ENCODE measurements at places on chromosomes 11 and 22.

GRCh38 chr11:122154227-122154626, 38.2 kb upstream of the BLID start:
- DNase-seq, result no peak

DNA sequence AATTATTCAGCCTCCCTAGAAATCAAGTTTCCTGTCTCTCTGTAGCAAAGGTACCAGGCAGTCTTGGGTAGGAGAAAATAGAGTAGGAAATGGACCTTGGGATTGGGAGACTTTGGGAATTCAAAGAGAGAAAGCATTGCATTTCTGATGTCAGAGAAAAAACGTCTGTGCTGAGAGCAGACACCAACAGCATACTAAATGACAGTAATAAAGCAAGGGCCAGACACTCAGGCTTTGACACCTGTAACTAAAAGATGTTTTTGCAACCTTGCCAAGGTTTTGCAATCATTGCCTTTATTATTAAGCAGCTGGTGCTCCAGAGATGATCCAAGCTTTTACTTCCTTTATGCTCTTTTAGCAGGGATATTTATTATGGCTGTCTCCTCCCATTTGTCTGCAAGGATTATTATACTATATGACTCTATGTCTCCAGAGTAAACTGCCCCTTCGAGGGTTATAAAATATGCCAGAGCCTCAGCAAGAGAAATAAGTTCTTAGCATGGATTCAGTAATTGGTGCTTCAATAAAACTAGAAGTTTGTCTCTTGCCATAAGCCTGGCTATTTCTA, 85.2 kb upstream of the GRAMD1B start:
- DNase-seq, result no peak

GRCh38 chr22:35879351-35879750, 149.3 kb downstream of the RBFOX2 start:
- DNase-seq, result no peak

DNA sequence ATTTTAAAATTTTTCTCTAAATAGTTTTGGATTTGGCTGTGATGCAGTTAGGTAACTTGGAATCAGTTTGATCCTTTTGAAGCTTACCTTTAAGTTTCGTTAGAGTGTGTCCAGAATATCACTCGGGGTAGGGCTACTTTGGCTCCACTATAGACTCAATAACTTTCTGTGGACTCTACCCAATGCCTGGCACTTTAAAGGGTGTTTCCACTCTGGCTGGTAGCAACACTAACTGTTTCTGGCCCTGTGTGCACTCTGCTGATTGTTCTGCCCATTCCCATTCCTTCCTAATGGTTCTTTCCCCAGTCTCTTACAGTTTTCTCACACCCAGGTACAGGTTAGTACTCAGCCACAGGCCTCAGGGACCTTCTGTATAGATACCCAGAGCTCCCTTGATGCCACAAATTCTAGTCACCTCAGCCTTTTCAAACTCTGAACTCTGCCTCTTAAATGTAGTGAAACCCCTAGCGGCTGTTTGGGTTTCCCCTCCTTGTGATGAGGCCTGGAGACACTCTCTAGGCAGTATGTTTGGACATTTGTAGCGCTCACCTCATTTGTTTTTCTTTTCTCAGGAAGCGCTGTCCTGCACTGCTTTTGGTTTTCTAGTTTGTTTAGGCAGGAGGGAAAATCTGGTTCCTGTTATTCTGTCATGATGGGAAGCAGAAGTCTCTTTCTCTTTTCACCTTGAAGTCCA, 16.8 kb downstream of the CUL5 start:
- DNase-seq, result no peak

DNA sequence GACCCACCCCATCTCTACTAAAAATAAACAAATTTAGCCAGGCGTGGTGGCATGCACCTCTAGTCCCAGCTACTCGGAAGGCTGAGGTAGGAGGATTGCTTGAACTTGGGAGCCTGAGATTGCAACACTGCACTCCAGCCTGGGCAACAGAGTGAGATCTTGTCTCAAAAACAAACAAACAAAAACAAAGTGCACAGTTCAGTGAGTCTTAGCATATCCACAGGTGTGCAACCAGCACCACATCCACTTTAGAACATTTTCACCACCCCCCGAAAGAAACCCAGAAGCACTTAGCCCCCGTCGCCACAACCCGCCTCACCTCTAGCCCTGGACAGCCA, 27.4 kb downstream of the MB start:
- no peak for DNase-seq

DNA sequence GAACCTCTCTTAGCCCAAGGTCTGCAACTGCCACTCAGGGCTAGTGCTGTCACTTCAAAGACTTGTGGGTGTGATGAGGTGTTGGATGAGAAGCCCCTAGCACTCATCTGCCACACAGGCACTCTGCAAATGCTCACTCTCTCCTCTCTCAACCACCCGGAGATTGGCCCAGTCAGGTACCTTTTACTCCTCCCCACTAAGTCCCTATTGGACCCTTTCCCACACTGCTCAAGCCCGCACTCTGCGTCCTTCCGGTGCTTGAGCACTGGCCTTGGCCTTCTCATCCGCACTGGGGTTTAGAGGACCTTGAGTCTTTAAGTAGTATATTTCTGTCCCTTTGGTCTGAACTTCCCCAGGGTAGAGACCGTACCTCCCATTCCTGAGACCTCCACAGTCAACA, 308.0 kb downstream of the NXPE2 start:
- DNase-seq, result no peak

DNA sequence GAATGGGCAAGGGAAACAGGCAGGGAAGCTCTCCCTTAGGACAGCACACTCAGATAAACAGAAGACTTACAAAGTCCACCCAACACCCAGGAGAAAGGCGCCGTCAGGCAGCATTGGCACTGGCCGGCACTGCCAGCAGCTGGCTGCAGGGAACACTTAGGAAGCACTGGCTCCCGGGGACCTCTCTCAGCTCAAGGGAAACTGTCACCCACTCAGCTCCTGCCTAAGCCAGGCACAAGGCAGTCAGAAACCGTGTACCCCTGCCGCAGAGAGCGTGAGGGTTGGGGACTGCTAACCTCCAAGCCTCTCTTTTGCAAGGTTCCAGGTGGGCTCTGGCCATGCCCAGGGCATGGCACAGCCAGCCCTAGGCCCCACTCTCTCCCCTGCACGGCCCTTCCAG, 64.7 kb downstream of the DGCR2 start:
- DNase-seq, result no peak

- DNase-seq, result no peak
Measured at GRCh38 chr11:117620086-117620485, 176.9 kb downstream of the DSCAML1 start.

DNA sequence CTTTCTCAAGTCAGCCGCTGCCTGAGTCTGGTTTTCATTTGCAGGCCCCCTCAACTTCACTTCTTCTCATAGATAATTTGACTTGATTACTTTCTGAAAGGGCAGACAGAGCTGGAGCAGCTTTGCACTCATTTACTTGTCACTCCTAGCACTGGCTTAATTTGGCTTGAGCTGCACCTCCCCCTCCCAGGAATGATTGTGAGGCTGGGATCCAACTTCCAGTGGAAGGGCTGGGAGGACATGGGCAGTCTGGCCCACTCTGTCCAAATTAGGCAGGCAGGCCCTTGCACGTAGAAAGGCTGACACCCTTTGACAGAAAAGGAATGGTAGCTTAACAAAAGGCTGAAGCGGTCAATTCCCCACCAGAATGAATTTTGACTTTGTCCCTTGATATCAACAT, 453.9 kb downstream of the ETS1 start:
- DNase-seq, result no peak

DNA sequence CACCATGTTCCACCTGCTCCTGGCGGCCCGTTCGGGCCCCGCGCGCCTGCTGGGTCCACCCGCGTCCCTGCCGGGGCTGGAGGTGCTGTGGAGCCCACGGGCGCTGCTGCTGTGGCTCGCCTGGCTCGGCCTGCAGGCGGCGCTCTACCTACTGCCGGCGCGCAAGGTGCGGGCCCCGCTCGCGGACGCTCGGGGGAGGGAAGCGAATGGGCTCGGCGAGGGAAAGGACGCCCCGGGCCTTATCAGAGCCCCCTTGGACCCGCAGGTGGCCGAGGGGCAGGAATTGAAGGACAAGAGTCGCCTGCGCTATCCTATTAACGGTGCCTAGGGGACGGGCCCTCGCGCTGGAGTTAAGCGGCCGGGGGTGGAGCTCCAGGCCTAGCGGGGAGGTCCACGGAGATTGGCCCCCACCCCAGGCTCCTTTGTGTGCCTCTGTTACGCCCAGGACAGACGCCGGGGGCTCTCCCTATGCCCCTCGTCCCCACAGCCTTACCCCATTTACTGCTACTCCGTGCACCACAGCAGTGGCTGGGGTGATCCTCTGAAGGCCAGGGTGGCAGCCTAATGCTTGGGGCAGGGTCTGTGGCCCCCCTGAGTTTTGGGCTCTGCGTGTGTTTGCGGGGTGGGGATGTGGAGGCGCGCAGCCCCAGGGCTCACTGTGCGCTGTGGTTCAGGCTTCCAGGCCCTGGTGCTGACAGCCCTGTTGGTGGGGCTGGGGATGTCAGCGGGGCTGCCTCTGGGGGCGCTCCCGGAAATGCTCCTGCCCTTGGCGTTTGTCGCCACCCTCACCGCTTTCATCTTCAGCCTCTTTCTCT, 1.1 kb downstream of the TM7SF2 start:
- no peak for DNase-seq

GRCh38 chr11:34234086-34234740, 123.6 kb downstream of the ABTB2 start:
- no peak for DNase-seq

DNA sequence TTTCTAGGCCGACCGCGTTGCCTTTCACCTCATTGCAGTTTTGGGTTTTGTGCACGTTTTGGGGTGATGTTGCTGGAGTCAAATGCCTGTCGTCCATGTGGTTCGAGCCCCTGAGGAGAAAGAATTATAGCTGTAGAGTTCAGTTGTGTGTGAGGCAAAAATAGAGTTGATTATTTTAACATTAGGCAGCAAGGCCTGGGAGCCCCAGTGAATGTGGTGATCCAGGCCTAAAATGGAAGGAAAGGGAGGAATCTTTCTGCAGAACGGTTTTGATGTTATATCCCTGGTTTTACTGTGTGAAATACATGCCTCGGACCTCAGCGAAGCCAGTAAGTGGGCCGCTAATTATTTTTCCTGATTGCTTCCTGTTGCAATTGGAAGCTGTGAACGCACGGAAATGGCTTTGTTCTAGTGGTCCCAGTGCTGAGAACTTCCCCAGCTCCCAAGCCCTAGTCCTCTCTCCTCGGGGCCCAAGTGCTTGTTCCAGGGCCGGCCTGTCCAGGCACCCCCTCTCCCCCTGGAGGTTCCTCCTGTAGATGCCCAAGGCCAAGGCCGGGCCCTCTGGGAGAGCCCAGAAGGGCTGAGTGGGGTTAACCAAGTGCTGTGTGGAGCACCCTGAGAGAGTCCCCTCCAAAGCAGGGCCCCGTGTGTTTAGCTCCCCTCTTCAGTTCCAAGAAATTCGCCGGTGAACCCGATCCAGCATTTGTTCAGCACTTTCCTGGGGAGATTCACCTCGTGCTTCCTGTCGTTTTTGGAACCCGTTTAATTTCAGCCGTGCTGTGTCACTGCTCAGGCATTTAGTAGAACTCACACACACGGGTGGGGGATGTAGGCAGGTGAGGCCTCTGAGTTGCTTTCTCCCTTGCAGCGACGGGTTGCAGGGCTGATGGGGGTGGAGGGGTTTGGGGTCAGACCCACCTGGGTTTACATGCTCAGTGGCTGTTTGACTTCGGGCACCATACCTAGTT, 2.1 kb downstream of the LRP5 start:
- DNase-seq, result no peak

DNA sequence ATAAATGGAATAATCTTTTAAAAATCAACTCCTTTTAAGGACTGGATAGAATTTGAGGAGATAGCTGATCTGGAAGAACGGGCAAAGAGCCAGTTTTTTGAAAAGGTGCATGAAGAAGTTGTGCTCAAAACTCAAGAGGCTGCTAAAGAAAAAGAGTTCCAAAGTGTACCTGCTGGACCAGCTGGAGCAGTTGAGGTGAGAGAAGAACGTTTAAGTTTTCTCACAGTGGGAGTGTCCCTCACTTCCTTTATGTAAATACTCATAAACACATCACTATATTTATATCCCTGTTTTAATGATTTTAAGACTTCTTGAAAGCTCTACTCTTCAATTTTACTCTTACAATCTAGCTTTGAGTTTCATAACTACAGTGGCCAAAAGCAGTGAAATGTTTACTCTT, 11.7 kb upstream of the ANKRD42 start:
- no peak for DNase-seq

DNA sequence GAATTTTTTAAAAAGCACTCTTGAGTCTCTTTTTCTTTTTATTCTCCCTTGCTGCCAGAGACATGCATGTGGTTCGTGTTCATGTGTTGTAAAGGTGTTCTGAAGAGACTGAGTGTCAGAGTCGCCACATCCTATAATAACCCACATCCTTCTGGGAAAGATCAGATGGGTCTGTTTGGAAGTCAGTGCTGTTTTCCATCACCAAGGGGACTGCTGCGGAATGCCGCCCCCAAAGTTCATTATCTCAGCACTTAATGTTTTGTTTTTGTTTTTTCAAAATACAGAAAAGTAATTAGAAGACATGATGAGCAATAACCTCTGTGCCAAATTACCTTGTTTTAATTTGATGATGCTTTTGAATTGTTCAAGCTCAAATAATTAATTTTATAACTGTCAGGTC, 56.9 kb upstream of the EIF3M start:
- no peak for DNase-seq

GRCh38 chr11:130765951-130766649, 150.2 kb downstream of the SNX19 start:
- DNase-seq, result no peak

DNA sequence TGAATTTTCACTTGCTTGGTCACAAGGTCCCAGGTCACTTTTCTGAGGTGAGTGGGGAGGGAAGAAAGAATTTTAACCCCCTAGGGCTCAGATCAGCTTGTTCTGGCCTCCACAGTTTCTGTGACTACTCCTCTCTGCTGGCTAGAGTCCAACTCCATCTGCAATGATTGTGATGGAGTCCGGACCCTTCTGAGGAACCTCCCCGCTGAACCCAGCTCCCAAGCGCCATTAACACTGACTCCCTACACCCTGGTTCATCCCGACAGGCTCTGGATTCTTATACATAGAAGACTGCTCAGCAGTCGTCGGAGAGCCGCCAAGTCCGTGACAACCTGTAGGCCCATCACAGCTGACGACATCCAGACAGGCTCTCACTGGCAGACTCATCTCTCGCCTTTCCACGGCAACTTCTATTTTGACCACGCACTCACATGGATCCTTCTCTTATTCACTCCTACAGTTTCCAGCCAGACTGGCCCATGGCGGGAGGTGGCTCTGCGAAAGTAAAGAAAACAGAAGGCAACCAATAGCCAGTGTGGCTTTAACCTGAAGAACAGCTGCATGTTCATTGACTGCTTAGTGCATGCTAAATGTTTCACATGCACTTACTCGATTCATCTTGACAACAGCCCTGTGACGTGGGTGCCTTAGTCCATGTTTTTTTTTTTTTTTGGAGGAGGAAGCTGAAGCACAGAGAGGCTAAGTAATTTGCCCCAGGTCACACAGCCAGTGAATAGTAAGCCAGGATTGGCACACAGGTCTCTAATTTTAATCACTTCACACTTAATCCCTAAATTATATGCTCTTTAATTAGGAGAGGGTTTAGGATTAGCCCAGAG, 68.0 kb upstream of the PRDM11 start:
- no peak for DNase-seq

DNA sequence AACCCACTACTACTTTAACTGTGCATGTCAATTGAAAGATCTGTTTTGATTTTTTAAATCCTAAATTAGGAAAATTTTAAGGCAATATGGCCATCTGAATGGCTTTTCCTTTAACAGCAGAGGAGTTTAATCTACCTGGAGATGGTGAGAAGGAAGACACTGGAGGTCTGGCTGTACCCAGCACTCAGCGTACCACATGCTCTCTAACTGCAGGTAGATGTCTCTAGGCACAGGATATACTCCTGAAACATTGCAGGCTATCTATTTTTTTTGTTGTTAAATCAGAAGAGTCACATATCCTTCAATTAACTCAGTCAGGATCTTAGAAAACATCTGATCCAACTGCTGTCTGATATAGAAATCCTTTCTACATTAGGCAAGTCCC, 17.3 kb upstream of the CASTOR1 start:
- no peak for DNase-seq

Data from amniotic stem cell (primary cell).